A549 treated with CpdA at 1 μM for 4 hours (cell line): ENCODE measurements at places on chromosomes 7 and 10. TPM values are rescaled to one million over a fixed set of nuclear protein-coding genes. Genes with fewer than 3 reads are reported as not detected.

Gene ALDH18A1
- total RNA-seq: 48.2 to 52.0 TPM (median 51.1 TPM) in 5 replicates

Gene CNPY1
- total RNA-seq: not detected in 5 replicates

Gene CACUL1
- 10.6 to 13.7 TPM (median 10.8 TPM) in 5 replicates for total RNA-seq

Gene KIAA1549
- total RNA-seq: 6.3 to 8.3 TPM (median 7.3 TPM) in 5 replicates

Gene SLC16A12
- 0.03 to 0.11 TPM in 2 of 5 replicates, not detected in the others for total RNA-seq

Gene CALHM1
- not detected in 5 replicates for total RNA-seq

Gene NEUROG3
- total RNA-seq: not detected in 5 replicates

Gene PRSS2
- total RNA-seq: not detected in 5 replicates

Gene CPXM2
- total RNA-seq: not detected in 5 replicates

Gene SPACDR
- 0.60 to 0.96 TPM (median 0.77 TPM) in 4 of 5 replicates, not detected in the other for total RNA-seq
